ENCODE measurements at places on chromosomes 6 and 20. TPM values are rescaled to one million over a fixed set of nuclear protein-coding genes. Genes with fewer than 3 reads are reported as not detected.
A peak's percentile ranks its signal among the peaks of the same experiment; 100 is the strongest.

GRCh38 chr20:64210656-64211369, 44.7 kb upstream of the PCMTD2 start:
- DNase-seq: no peak

- no peak for DNase-seq
These were observed 1.6 kb downstream of the TPBG start for GRCh38 chr6:82365016-82365795.

The PSORS1C2 gene
- total RNA-seq: not detected

- DNase-seq: peak; percentile 9
These were observed 130.7 kb downstream of the UTRN start for GRCh38 chr6:144415835-144416237.

DNA sequence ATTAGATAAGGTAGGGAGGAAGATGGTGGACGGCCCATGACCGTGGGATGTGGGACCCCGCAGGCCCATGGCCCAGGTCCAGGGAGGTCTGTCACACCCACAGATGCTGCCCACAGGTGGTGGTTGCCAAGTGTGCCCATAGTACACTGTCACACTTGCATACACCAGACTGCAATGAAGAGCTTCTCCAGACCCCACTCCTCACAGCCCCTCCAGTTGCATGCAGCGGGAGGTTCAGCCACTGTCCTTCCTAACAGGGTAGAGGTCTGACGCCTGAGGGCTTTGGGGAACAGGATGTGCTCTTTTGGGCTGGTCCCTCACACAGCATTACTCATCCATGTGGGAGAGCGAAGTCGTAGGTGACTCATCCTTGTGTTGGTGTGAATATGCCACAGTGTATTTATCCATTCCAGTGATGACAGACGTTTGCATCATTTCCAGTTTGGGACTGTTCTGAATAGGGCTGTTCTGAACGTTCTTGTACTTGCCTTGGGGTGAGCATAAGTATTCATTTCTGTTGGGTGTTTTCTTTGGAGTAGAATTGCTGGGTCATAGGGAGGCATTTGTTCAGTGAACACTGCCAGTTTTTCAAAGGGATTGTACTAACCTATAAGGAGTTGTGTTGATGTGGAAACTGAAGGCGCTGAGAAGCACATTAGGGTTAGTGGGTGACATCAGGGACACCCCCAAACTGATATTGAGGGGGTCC, 10.1 kb upstream of the PYGB start:
- peak; percentile 91 for DNase-seq

The ZNF217 gene
- 17.4 TPM for total RNA-seq

DNA sequence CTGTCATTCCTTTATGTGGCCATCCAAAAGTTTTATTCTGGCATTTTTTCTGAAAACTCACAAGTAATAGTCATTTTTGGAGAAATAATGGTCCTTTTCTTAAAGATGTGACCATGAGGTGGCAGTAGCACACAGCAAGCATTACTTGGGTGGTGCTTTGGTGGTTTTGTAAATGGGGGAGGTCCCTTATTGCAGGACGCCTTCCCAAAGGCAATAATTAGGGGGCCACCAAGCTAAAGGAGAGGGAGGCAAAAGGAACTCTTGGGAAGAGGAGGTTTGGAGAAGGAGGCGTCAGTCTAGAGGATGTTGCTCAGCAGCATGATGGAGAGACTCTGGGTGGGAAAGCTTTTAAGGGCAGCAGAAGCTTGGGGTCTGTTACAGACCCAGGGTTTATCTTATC, 422.6 kb upstream of the MMS22L start:
- no peak for DNase-seq

The ADTRP gene
- 0.12 TPM for total RNA-seq

- peak; percentile 66 for DNase-seq
These were observed 95.5 kb downstream of the PRND start for GRCh38 chr20:4817230-4817671.

- DNase-seq: no peak
These were observed 195.2 kb upstream of the SLC24A3 start for GRCh38 chr20:19017104-19017690.

The ID4 gene
- 7.0 TPM for total RNA-seq

The TMC2 gene
- total RNA-seq: not detected

The COX4I2 gene
- total RNA-seq: not detected

DNA sequence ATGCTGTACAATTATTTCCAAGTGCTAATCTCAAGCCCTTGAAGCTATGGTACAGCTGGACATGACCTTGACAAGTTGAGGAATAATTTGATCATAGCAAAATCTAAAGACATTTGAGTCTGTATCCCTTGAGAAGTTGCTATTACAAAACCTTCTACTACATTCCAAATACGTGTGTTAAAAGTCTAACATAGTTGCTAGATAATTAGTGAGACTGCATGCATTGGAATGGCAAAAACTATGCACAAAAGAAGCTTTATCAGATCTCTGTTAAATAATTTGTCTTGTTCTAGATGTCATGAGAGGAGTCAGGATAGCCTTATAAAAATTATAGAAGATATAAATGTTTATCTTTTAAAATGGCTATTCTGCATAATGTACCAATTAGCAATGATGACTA, 127.8 kb downstream of the GJA1 start:
- no peak for DNase-seq

DNA sequence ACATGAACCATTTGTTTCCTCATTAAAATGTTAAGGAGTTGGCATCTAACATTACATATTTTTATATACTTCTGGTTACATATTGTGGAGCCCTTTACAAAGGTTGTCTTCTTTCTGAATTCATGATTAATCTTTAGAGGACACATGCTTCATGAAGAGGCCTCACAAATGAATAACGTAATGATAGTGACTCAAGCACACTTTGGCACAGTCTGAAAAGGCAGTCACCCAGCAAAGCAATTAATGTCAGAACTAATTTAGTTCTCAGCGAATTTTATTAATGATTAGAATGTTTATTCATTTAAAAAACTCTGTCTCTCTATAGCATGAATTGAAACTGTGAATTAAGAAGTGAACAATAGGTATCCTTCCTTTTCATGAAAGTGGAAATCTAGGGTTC, 854.2 kb downstream of the PHF3 start:
- no peak for DNase-seq

GRCh38 chr6:63529498-63529897, 42.8 kb upstream of the LOC128125822 start:
- DNase-seq: no peak

DNA sequence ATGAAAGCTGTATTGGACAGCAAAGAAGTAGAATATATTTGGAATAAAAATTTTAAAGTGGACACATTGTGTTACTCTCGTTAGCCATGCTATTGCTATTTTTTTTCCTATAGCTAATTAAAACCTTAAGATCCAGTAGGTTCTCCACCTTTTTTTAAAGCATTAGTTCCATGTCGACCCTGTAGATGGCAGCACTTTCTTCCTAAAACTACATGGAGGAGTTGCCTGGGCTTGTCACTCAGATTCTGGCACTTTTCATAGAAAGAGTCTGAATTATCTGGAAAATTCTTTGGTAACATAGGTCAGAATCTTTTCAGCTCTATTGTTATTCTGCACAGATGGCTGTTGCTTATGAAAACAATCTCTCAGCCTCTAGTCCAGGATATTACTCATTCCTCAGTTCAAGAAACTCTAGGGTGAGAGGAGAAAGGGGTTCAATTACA, 42.0 kb upstream of the ESR1 start:
- peak; percentile 27 for DNase-seq

DNA sequence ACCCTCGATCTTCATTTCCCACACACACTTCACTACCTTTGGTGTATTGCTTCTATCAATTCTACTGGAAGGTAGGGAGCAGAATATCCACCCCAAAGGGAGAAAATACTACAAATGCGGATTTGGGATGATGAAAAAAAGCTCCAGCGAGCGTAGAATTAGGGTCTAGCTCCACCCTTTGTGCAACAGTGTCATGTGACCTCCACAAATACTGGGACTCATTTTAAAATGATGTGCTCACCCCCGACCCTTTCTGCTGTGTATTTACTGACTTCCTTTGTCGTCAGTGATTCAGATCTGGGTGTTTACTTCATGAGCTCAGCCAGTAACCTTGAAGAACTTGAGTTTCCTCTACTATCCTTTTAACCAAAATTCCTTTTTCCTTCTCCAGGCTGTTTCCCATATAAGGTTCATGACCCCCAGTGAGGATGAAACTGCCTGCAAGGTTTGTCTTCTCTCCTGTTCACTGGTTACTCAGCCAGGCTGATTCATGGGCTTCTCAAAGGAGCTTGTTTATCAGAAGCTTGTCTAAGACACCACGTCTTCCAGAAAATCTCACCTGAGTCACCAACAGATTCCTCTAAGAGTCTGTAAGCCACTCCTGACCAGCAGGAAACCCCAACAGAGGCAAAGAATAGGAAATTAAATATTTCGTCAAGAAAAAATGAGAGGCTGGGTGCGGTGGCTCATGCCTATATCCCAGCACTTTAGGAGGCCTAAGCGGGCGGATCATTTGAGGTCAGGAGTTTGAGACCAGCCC, 39.6 kb upstream of the PAX1 start:
- no peak for DNase-seq

DNA sequence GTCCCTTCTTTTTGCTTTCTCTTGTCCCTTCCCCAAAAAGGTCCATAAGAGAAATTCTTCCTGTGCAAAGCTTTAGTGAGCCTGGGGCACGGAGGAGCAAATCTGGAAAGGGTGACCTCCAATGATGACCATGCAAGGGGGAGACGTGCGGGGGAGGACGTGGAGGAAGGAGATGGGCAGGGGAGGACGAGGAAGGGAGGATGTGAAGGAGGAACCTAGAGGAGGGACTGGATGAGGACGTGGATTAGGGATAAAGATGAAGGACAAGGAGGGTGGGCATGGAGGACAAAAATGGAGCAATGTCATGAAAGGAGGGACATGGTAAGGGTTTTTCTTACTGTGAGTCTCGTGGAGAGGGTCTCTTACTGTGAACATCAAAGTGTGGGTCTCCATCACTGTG, 139.5 kb downstream of the ERMARD start:
- no peak for DNase-seq

The CYP39A1 gene
- 1.3 TPM for total RNA-seq

- no peak for DNase-seq
These were observed 127.0 kb downstream of the UST start for GRCh38 chr6:148873868-148874267.
